Stimulated activated naive CD4-positive, alpha-beta T cell (primary cell): ENCODE measurements at places on chromosomes 2 and 18.

DNA sequence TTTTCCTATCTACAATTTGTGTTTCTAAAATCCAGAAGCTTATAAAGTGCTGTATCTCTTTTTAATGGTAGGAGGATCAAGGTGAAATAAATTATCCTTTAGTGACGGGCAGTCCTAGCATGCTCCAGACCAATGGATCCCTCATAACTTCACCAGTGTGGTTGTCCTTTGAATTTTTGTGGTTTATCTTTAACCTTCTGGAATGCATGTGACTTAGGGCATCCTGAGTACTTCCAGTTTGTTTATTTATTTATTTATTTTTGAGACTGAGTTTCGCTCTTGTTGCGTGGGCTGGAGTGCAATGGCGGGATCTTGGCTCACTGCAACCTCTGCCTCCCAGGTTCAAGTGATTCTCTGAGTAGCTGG is 40.4 kb downstream of the NUP35 start:
- no peak for DNase-seq

DNA sequence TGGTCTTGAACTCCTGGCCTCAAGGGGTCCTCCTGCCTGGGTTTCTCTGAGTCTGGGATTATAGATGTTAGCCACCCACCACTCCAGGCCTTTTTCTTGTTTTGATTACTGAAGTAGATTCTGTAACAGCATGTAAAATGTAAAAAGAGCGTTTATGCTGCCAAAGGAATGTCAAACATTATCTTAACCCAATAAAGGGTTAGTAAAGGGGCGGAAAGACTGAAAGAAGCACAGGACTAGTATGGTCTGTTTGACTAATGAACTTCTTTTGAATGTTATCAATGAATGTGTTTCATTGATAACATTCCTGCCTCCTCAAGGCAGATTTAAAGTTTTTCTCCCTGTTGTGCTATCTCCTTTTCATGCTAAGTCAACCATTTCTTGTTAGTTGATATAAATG is 29.4 kb downstream of the GPD2 start:
- no peak for DNase-seq

DNA sequence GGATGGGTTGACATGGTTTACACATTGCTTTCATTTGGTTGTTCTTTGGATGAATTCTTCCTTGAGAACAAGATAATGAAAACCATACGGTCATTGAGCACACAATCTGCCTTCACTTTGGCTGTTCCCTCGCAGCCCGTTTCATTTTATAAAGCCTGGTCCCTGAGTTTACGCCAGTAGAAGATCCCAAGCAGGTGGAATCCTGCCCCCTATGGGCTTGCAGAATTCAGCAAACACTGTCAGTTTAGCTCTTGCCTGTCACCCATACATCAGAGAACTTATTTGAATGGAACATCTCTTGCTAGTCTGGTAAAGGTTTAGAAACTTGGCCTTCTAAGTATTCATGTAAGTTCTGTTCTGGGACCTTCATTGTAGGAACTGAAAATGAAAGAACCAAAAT is 666.4 kb upstream of the ZEB2 start:
- no peak for DNase-seq

GRCh38 chr2:94874277-94874997 is 3.2 kb downstream of the TEKT4 start:
- DNase-seq: peak; percentile 32

DNA sequence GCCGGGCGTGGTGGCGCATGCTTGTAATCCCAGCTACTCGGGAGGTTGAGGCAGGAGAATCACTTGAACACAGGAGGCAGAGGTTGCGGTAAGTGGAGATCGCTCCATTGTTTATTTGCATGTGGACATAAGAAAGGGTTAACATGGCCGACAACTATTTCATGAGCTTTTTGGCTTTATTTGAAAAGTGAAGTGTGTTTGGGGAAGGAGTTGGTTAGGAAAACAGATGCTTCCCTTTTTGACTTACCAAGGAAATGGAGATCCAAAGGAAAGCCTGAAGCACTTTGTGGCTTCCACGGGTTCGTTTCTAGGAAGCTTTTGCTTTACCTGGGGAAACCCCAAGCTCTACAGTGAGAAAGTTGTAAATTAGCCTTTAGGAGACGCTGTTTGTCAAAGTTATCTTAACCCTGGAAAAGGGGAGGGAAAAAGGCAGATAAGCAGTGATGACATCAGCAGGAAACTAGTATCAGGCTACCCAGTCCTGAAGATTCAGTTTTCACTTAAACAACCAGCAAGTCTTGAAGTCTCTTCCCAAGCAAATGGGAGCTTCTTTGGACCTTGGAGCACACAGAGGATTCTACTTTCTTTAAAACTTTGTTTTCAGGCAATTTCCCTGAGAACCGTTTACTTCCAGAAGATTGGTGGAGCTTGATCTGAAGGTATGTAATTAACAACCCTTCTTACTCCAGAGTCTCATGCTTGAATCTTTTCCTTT is at the start of gene CASP10:
CASP10 (plus strand) TSS at position 492 of the 715 bp plus-strand sequence. CDS start 2,637 bp downstream, outside the sequence.
- DNase-seq: peak; percentile 78

DNA sequence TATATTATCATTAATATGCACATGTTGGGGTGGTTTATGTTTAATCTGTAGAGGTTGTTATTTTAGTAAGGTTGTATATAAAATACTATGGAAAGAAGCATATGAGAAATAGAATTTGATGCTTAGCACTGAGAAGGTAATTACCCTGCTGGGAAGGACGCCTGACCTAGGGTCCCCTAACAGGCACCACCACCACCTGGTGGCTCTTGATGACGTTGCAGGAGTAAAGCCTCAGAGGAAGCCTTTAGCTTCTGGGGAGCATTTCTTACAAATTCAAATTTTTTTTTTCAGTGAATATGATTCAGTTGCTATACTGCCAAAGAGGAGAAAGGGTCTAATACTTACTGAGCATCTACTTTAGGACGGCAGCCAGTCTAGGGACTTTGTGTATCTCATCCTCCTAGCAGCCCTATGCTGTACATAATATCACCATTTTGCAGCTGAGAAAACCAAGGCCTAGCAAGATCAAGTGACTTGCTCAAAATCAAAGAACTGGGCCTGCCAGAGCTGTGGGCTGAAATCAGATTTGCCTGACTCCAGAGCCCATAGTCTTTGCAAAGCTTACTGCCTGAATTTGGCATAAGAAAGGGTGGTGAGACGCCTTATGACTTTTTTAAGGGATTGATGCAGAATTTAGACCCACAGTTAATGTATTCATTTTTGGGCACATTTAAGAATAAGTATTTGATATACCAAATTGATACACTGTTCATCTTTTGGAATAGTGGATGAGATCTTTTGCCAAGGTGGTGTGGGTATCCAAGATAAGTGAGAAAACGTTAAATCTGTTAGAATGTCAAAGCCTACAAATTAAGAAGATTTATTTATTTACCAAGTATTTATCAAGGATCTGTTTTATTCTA is 78.8 kb upstream of the GAREM1 start:
- peak; percentile 1 for DNase-seq

GRCh38 chr2:100042562-100042961 is 99.8 kb downstream of the AFF3 start:
- DNase-seq: no peak
